Uterus (tissue), 4 donors: ENCODE measurements at places on chromosomes 7 and 10. TPM values are rescaled to one million over a fixed set of nuclear protein-coding genes. Genes with fewer than 3 reads are reported as not detected.

- no peak for DNase-seq
These were observed 9.3 kb downstream of the OSBPL3 start for GRCh38 chr7:24970676-24971075.

GRCh38 chr10:79436066-79436849 lies 9.2 kb downstream of the ZCCHC24 start:
- no peak for DNase-seq

ZC3HAV1L gene
- 24.8 TPM for total RNA-seq

NUDT13 gene
- total RNA-seq = 1.8 TPM

GRCh38 chr7:129831424-129832058 lies 121.2 kb downstream of the UBE2H start:
- DNase-seq = peak; percentile 47

DNA sequence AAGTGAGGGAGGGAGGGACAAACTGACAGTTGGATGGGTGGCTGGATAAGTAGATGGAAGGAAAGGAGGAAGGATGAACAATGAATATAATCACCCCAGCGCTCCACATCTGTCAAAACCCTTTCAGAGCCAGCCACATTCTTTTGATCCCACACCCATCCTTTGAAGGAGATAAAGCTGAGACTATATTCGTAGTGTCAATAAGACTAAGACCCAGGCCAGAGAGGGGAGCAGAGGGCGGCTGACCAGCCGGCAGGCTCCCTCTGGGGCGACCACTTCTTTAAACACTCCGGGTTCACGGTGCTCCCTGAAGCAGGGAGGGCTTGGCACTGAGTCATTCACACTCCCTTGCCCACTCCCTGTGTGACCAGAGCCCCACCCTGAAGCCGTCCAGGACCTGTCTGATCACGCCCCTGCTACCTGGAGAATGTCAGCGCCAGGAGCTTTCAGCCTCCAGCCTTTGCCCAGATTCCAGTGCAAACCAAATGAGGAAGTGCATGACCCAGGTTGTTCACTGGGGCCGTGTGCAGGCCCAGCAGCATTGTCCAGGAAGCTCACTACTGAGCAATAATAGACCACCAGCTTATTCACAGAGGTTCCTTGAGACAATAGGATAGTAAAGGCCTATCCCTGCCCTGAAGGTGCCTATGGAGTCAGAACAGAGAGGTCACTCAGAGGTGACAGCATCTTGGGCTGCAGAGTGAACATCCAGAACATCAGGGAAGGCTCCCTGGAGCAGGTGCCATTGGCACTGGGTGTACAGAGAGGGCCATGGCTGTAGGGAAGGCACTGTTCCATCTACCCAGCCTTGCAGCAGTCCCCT lies 34.4 kb downstream of the UNC5B start:
- DNase-seq = no peak

LIPN gene
- not detected for total RNA-seq

- no peak for DNase-seq
These were observed 22.2 kb downstream of the AZGP1 start for GRCh38 chr7:99953649-99954048.

DNA sequence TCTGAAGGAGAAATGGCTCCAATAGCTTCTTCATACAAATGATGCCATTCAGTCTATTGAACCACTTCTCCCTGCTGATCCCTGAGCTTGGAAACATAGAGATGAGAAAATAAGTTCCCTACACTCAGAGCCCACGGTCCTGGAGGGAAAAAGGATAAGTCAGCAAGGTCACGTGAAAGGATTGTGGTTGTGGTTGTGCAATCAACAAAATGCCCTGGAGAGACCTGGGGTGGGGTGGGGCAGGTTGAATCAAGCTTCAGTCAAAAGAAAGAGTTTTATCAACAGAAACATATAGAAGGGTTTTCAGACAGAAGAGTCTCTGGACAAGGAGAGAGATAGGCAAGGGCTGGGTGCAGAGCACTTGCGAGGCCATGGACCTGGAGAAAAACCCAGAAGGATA lies 30.1 kb downstream of the C10orf90 start:
- no peak for DNase-seq

DNA sequence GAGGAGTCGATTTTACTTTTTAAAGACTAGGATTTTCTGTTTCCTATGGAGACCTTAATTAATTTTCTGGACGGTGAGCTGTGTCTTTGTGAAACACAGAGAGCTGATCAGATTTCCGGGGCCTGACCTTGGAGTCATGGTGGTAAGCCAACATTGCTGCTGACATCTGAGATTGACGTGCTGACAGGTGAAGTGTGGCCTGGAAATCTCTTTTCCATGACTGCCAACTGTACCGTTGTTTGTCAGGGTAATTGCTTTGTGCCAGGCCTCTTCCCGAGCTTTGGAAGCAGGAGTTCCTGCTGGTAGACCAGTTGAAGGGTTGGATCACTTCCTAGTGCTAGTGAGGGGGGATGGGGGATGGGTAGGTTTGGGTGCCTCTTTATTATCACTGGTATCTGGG lies 71.2 kb downstream of the ADRA2A start:
- DNase-seq = no peak

DNA sequence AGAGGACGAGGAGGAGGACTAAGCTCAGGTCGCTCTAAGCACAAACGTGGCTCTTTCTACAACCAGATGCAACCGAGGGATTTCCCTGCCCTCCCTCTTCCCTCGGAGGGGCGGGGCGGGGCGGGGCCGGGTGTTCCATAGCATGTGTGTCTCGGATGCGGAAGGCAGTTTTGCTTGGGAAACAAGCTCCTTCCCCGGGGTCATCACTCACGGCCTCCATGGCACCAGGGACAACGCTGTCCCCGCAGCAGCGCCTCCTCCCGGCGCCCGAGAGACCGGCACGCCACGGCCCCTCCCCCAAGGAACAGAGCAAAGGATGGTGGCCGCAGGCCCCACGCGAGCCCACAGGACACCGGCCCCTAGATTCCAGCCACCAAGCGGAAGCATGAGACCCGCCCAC lies 110.5 kb downstream of the PAXIP1 start:
- DNase-seq = no peak

GRCh38 chr7:130957137-130957513 lies 223.1 kb upstream of the KLF14 start:
- DNase-seq = no peak

GRCh38 chr7:49790209-49790608 lies 16.8 kb downstream of the VWC2 start:
- no peak for DNase-seq

FANK1 gene
- total RNA-seq = 2.5 TPM

MALRD1 gene
- total RNA-seq = not detected

SLC18A2 gene
- 0.29 TPM for total RNA-seq

- DNase-seq = no peak
These were observed 1134.0 kb downstream of the XPNPEP1 start for GRCh38 chr10:108789336-108789735.

DNA sequence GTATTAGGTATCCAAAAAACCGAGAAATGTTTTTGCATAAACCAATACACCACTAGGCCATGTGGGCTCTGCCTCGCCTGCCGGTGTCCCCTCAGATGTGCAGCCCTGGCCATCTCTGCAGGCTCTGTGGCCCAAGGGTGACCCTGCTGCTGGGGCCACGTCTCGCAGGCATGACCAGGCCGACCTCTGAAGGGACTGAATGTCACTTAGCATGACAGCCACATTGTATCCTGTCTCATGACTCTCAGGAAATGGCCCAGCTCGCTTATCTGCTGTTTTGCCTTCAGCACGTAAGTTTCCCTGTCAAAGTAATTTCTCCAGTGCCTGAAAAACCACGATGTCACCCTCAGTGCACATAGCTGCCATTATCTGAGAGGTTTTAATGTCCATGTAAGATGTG lies 49.5 kb upstream of the ZNF32 start:
- no peak for DNase-seq

DNA sequence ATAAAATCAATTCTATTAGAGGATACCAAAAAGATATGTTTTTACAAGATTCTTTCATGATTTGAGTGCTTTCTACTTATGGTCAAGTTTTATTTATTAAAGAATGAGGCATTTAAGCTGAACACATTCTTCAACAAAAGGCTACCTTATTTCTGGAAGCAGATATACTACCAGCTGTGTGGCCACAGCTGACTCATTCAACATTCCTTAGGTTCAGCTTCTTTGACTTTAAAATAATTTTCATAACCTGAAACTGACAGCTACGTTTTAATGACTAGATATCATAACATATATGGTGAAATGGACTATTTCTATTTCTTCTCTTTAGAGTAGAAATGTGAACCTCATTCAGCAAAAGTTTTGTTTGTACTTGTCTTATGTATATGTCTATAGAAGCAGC lies 414.2 kb upstream of the SEMA3C start:
- no peak for DNase-seq

MBL2 gene
- not detected for total RNA-seq

MMRN2 gene
- 45.0 TPM for total RNA-seq

GRCh38 chr7:155293721-155294510 lies 3.8 kb upstream of the INSIG1 start:
- no peak for DNase-seq

- DNase-seq = peak; percentile 72
These were observed at the start of gene JMJD1C for GRCh38 chr10:63465293-63466143. TSS of gene JMJD1C (minus strand) at chr10:63465977. CDS start at chr10:63465662, 315 bp downstream.

PSD gene
- total RNA-seq = 37.3 TPM

SGPL1 gene
- total RNA-seq = 38.1 TPM
